ENCODE measurements at places on chromosomes 4 and X.

- no peak for DNase-seq
Observed at GRCh38 chr4:25467843-25468242, 90.8 kb downstream of the ANAPC4 start.

GRCh38 chr4:105956569-105956968, 61.3 kb downstream of the NPNT start:
- DNase-seq = no peak

GRCh38 chr4:186622788-186623464, 67.6 kb upstream of the MTNR1A start:
- DNase-seq = no peak

GRCh38 chr4:136769717-136770116, 762.6 kb downstream of the PCDH18 start:
- no peak for DNase-seq

DNA sequence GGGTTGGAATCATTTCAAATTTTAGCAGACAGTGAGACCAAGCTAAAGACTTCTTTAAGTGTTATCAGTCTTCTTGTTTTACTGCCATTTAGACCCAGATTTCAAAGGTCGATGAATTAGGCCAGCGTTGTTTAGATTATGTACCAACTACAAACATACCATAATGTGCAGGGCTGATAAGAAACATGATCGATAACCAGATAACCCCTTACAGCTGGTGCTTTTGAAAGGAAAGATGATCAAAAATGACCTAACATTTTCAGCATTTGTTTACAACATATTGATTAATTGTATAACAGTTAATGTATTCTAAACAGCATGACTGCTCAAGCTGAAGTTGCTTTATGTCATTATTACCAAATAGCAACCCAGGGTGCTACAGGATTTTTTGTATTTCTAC, 400.4 kb upstream of the FAM241A start:
- DNase-seq = no peak

DNA sequence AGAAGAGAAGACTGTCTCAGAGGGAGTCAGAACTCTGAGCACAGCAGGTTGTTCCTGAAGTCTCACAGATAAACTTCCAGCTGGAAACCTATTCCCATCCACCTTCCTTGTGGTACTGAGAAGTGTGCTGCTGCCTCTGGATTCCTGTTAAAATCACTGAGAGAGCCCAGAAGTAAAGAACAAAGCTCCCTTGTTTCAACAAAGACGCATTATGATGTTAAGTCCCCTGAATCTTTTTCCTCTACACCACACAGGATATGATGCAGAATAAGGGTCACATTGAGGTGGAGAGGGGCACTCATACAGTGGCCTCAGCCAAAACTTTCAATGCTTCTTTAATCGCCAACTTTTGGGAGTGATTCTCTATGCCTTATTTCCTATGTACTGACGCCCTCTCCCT, 321.0 kb downstream of the OPHN1 start:
- no peak for DNase-seq

GRCh38 chrX:18449236-18449635, 23.8 kb downstream of the CDKL5 start:
- DNase-seq = no peak

GRCh38 chrX:29962061-29962460, 253.3 kb upstream of the MAGEB2 start:
- no peak for DNase-seq

All from cortex of kidney (tissue), 1 donor.